ENCODE measurements at places on chromosomes 2 and 18. TPM values are rescaled to one million over a fixed set of nuclear protein-coding genes. Genes with fewer than 3 reads are reported as not detected.

Gene MROH2A
- total RNA-seq, result 0.23 TPM

Gene CCDC178
- not detected for total RNA-seq

Gene CKAP2L
- total RNA-seq, result 13.9 TPM

Gene ACVR1C
- total RNA-seq, result 0.03 TPM

Gene LPIN1
- total RNA-seq, result 10.7 TPM

Gene TMEM198
- 0.62 TPM for total RNA-seq

Gene KCNIP3
- 2.3 TPM for total RNA-seq

Gene DSG4
- not detected for total RNA-seq

All from A549 treated with AZD2906 at 1 μM for 4 hours (cell line).